H9 (cell line): ENCODE measurements at places on chromosomes 5 and 9. TPM values are rescaled to one million over a fixed set of nuclear protein-coding genes. Genes with fewer than 3 reads are reported as not detected.

TAL2 gene
- total RNA-seq = 0.50 and 1.1 TPM in 2 replicates

RARS1 gene
- 97.5 and 108 TPM in 2 replicates for total RNA-seq

GABRB2 gene
- total RNA-seq = 0.20 and 0.26 TPM in 2 replicates

STK10 gene
- total RNA-seq = 14.6 and 16.3 TPM in 2 replicates

WDR41 gene
- 43.3 and 43.6 TPM in 2 replicates for total RNA-seq

BTNL8 gene
- 0.13 and 0.26 TPM in 2 replicates for total RNA-seq

PCDHGB1 gene
- 5.0 and 5.2 TPM in 2 replicates for total RNA-seq

AKNA gene
- total RNA-seq = 19.7 and 20.8 TPM in 2 replicates

- no peak for DNase-seq
These were observed 20.5 kb downstream of the ERAP2 start for GRCh38 chr5:96896806-96897205.

- no peak for DNase-seq
These were observed 125.3 kb upstream of the MARCHF11 start for GRCh38 chr5:16304846-16305245.

DNA sequence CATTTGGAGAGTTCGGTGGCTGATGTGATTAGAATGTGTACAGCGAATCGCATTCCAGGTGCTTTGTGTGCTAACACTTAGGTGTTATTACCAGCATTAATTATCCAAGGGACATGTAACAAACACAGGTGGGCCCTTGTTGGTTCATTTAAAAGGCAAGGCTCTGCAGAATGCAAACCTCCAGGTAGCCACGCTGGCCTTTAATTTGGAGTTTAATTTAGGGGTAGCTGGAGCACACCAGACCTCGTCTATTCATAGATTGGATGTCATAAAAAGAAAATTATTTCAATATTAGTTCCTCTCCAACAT is 191.1 kb downstream of the MAT2B start:
- no peak for DNase-seq

- peak; percentile 91 for DNase-seq
These were observed 9.9 kb upstream of the FBP2 start for GRCh38 chr9:94603259-94604160.

DNA sequence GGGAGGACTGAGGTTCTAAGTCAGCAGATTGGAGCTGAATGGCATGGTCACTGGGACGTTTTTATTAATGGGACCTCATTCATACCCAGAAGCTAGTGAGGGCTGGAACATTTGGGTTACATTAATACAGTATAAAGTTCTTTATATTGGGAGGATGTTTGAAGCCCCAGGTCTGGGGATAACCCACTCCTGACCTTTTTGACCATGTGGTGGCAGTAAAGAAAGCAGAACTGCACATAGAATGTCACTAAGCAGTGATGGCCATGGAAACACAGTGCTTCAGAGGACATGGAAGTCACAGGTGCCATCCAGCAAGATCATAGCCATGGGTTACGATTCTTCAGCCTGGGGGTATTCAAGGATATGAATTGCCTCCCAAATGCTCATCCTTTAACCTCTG is 176.0 kb downstream of the ATP10B start:
- DNase-seq = no peak

DNA sequence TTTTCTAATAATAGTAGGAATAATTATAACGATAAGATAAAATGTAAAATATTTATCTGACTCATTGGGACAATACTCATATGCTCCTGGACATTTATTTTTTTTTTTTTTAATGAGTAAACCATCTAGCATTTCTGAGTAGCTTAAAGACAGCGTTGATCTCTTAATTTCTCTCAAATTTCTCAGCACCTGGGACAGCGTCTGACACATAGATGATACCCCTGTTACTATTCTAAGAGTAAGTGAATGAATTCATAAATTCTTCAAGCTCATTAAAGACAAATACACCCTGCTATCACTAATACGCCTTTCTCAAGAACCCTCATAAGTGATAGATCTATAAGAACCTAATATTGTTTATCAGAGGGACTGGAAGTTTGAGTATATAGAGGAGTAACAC is 12.0 kb upstream of the HTR4 start:
- DNase-seq = no peak

DNA sequence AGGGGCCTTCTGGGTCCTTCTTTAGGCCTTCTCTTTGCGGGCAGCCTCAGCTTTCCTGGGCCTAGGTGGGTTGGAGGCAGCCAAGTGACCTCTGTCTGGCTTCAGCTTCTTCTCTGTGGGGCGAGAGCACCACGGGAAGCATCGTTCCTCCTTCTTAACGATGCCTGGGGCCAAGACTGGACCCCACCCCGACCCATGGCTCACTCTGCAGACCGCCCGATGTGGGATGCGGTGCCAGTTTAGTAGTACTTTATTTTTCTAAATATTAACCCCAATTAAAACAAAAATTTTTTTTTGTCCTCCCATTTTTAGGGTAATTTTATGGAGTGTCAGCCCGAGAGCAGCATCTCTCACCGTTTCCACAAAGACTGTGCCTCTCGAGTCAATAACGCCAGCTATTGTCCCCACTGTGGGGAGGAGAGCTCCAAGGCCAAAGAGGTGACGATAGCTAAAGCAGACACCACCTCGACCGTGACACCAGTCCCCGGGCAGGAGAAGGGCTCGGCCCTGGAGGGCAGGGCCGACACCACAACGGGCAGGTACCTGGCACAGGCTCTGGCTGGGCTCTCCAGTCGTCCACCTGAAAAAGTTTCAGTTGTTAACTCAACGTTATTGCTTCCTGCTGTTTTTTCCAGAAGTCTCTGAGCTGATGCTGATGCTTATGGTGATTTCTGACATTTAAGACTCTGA is 101.1 kb upstream of the CACNA1B start:
- no peak for DNase-seq

- no peak for DNase-seq
These were observed 3.5 kb downstream of the PAM start for GRCh38 chr5:102758576-102758975.

DNA sequence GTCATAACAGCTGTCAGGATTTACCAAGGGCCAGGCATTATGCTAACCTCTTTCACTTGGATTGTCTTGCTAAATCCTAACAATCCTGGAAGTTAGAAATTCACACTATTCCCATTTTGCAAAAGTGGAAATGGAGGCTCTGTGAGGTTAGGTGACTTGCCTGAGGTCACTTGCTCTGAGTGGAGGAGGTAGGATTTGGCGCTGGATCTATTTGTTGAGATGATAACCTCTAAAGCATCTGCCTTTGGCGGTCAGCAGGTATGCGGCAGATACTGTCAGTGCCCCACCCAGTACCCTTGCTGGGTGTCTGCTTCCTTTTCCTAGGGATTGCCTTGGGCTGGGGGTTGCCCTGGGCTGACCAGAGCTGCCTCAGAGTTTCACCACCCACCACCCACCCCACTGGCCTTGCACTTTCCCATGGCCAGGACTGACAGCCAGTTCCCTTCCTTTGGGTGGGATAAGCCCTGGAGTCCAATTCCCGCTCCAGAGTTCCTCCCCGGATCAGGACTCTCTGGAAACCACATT is 164.8 kb upstream of the MSX2 start:
- no peak for DNase-seq

- DNase-seq = no peak
These were observed 528 bp downstream of the ACOT12 start for GRCh38 chr5:81393430-81393782.

- no peak for DNase-seq
These were observed 136.3 kb downstream of the TMEM232 start for GRCh38 chr5:110590187-110590586.

GRCh38 chr5:71937921-71938698 is 169.2 kb upstream of the MAP1B start:
- DNase-seq = no peak

DNA sequence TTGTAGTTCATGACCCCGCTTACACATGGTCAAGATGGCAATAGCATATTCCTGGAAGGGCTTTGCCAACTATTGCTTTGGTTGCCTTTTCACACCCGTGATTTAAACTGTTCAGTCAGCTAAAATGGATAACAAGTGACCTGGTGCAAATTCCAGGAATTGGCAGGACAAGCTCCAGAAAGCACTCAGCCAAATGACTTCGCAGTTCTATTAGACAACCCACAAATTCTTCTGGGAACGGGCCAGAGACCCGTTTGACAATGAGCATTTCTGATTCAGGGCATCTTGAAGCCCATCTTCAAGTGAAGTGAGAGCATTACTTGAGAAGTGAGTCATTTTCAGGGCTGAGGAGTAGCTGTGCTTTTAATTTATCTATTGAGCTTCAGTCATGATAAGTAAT is 165.0 kb downstream of the DROSHA start:
- no peak for DNase-seq

DNA sequence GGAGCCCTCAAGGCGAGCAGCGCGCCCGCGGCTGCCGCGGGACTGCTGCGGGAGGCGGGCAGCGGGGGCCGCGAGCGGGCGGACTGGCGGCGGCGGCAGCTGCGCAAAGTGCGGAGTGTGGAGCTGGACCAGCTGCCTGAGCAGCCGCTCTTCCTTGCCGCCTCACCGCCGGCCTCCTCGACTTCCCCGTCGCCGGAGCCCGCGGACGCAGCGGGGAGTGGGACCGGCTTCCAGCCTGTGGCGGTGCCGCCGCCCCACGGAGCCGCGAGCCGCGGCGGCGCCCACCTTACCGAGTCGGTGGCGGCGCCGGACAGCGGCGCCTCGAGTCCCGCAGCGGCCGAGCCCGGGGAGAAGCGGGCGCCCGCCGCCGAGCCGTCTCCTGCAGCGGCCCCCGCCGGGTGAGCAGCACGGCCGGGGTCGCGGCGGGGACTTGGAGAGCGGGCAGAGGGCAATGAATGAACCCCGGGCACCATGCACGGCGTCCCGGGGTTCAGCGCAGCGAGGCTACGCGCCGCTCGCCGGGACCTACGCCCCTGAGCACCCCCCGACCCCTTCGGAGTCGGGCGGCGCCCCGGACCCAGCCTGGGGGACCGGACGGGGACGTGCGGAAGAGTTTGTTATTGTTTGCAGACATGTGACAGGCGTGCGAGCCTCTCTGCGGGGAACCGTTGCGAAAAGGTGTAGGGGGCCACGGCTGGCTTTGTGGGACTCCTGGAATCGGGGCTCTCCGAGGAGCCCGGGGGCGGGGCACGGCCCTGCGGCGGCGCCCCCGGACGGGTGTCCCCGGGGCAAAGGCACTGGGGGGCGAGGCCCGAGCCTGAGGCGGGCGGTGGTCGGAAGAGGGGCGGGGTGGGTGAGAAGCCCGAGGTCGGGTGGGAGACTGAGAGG is 553 bp downstream of the MAP3K1 start:
- DNase-seq = peak; percentile 49

- DNase-seq = no peak
These were observed 335.9 kb downstream of the MSX2 start for GRCh38 chr5:175060257-175060656.
